Mesothelial cell of epicardium (in vitro differentiated cells): ENCODE measurements at places on chromosomes 13 and 19.

DNA sequence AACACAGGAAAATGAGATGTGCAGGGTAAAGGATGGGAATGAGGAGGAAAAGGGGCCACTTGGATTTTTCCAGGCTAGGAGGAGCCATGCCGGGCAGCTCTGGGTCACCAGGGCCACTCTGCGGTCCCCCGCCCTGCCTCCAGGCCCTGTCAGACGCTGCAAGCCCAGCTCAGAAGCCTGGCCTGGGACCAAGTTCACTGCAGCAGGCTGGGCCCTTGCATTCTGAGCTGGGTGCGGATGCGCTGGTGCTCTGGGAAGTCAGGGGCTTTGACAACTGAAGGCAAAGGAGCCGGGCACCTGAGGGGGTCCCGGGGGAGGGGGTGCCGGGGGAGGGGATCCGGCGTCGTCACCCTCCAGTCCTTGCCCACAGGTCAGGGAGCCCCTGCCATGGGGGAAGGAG is 77.5 kb downstream of the WTIP start:
- DNase-seq = no peak

GRCh38 chr13:113561417-113562084 is 23.0 kb upstream of the TFDP1 start:
- no peak for DNase-seq

DNA sequence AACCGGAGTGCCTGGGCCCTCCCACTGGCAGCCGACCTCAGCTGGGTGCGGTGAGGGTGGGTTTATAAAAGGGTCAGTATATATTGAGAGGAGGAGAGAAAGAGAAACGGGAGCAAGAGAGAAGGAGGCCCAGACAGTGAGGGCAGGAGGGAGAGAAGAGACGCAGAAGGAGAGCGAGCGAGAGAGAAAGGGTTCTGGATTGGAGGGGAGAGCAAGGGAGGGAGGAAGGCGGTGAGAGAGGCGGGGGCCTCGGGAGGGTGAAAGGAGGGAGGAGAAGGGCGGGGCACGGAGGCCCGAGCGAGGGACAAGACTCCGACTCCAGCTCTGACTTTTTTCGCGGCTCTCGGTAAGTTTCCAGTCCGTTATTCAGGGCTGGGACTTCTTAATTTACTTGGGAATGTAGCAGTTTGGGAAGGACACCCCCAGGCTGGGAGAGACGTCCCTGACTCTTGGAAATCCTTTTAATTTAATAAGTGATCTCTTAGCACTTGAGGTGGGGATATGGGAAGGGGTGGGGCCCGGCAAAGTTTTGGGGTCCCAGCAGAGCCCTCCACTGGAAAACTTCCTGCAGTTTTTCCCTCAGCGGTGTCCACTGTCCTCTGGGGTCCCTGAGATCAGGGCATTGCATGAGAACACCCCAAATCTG is at the start of gene EMP3:
EMP3 (plus strand) TSS at position 288 of the 646 bp plus-strand sequence. CDS start 1,293 bp downstream, outside the sequence.
- DNase-seq = peak; percentile 83

DNA sequence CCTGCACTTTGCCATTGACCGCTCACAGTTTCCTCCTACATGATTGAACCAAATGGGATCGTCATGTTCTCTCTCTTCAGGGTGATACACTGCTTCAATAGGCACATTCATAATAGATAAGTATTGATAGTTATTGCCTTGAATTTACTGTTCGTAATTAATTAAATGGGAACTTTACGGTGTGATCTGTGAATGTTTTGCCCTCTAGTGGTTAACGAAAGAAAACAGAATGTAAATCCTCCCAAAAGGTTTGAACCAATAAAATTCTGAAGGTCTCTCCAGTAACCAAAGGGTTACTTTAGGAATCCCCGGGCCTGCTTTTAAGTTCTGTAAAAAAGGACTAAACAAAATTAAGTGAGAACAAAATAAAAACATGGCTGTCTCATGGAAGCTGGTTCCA is 389.3 kb downstream of the DACH1 start:
- DNase-seq = no peak

DNA sequence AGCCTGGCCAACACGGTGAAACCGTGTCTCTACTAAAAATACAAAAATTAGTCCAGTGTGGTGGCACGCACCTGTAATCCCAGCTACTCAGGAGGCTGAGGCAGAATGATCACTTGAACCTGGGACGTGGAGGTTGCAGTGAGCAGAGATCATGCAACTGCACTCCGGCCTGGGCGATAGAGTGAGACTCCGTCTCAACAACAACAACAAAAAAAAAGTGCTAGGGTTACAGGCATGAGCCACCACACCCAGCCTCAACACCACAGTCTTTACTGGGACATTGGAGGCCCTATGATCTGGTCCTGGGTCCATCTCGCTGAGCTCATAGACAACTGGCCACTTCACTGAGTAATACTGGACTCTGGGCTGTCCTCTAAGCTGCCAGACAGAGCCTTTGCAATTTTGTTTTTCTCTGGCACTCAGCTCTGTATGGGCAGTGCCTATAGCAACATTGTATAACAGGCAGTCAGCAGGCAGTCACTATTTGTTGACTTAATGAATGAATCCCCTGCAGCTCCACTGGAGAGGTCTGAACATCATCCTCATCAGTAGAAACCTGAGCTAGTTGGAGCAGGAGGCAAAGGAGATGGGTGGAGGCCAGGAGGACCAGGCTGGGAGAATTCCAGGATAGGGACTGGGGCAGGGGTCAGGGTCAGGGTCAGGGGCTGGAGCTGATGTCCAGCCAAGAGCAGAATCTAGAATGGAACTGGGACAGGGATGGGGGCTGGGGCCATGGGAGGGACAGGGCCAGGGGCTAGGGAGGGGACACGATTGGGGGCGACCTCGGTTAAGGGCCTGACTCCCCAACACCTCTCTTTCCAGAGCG is 8.1 kb downstream of the BLOC1S3 start:
- DNase-seq = no peak

DNA sequence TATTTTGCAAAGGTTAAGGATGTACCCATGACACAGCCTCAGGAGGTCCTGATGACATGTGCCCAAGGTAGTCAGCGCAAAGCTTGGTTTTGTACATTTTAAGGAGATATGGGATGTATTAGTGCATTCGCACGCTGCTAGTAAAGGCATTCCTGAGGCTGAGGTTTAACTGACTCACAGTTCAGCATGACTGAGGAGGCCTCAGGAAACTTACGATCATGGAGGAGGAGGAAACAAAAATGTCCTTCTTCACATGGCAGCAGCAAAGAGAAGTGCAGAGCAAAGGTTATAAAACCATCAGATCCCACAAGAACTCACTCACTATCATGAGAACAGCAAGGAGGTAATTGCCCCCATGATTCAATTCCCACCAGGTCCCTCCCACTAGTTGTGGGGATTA is 1017.4 kb downstream of the EFNB2 start:
- DNase-seq = no peak

- no peak for DNase-seq
Observed at GRCh38 chr19:28468701-28469459, 744.1 kb downstream of the UQCRFS1 start.

DNA sequence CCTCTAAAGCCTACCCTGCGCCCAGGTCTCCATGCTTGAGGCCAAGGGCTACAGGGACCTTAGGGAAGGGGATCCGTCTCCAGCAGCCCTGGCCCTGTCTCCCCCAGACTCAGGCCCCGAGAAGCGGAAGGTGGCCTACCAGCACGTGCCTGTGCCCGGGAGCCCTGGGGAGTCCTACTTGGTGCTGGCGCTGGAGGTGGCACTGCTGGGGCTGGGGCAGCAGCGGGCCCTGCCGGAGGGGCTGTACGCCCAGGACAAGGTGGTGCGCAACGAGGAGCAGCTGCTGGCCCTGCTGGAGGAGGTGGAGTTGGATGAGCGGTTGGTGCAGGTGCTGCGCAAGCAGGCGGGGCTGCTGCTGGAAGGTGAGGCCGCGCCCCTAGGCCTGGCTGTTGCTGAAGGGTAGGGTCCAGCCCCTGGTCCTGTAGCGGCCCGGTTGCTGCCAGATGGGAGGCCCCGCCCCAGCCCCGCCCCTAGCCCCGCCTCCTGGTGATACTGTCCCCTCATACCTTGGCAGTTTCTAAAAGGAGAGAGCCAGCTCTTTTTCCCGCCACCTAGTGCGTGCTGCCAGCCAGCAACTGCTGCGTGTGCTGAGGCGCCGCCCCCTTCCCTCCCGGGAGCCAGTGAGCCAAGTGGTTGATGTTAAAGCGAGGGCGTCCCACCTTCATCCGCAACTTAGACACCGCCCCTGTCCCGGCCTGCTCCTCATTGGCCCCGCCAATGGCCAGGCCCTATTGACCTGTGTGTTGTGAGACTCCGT is 22.6 kb downstream of the ZSWIM4 start:
- no peak for DNase-seq

- DNase-seq = no peak
Observed at GRCh38 chr19:17530586-17530985, 19.1 kb downstream of the PGLS start.

GRCh38 chr19:35253316-35254286 is 4.8 kb downstream of the LSR start:
- DNase-seq = peak; percentile 36

DNA sequence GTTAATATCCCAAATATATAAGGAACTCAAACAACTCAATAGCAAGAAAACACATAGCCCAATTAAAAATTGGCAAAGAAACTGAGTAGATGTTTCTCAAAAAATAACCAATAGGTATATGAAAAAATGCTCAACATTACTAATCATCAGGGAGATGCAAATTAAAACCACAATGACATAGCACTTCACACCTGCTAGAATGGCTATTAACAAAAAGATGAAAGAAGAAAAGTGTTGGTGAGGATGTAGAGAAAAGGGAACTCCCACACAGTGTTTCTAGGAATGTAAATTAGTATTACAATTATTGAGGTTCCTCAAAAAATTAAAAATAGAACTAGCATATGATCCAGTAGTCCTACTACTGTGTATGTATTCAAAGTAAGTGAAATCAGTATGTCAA is 1212.8 kb downstream of the DIAPH3 start:
- no peak for DNase-seq

DNA sequence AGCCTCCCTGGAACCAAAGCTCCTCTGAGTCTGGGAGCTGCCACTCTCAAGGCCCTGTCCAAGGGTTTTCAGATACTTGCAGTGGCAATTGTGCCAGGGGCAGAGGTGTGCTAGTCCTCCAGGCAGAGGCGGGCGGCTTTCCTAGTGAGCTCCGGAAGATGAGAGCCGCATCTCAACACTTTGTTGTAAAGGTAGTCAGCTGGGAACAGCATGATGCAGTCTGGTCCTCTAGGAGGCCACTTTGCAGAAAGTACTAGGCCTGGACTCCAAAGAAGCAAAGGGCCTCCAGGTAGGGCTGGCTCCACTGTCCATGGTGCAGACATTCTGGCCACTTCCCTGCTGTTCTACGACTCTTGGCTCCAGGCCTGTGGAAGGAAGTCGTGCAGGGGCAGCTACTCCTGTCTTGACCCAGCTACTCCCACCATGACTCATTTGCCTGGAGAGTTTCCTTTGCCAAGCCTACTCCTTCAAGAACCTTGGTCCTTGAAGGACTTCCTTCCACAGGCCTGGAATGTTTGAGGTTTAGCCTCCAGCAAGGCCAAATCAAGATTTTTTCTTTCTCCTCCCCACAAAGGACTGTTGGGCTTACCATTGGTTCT is 9.9 kb upstream of the ZNF536 start:
- no peak for DNase-seq

DNA sequence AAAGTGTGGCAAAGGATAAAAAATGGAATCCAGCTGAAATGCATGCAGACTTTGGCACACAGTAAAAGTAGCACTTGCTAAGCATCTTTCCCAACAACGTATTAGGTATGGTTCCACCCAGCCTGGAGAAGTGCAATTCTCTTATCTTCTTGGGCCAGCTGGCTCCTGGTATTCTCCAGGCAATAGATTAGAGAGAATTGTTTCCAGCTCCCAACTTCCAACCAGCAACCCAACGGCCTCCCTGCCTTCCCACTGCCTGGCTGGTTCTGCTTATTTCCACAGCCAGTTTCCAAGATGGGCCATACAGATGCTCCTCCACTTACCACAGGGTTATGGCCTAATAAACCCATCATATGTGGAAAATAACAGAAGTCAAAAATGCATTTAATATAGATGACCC is 133.4 kb downstream of the OXGR1 start:
- no peak for DNase-seq

GRCh38 chr13:51502153-51502651 is 49.4 kb upstream of the INTS6 start:
- no peak for DNase-seq

GRCh38 chr19:15556634-15557181 is 48.4 kb downstream of the CYP4F22 start:
- DNase-seq = no peak
